ENCODE measurements at places on chromosomes 4 and X.

DNA sequence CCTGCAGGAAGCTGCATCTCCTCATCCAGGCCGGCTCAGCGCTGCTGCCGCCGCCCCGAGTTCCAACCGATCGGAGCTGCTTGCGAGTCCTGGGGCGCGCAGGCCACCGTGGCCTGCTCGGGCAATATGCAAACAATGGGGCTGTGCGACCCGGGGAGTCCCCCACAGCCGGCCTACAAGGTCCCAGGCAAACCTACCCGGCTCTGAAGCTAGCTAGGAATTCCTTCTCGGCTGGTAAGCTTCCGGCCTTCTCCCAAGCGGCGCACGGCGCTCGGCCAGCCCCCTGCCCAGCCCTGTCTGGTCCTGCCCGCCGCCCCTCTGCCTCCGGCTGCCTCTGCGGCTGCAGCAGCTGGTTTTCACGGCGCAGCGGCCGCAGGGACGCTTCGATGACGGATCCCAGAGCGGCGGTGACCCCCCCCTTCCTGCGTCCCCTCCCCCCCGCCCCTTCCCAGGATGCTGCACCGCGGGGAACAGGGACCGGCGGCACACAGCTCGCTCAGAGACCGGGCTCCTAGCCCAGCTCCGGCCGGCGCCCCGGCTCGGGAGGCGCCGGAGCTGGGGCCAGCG lies 59.4 kb downstream of the TSC22D3 start:
- peak; percentile 41 for DNase-seq

DNA sequence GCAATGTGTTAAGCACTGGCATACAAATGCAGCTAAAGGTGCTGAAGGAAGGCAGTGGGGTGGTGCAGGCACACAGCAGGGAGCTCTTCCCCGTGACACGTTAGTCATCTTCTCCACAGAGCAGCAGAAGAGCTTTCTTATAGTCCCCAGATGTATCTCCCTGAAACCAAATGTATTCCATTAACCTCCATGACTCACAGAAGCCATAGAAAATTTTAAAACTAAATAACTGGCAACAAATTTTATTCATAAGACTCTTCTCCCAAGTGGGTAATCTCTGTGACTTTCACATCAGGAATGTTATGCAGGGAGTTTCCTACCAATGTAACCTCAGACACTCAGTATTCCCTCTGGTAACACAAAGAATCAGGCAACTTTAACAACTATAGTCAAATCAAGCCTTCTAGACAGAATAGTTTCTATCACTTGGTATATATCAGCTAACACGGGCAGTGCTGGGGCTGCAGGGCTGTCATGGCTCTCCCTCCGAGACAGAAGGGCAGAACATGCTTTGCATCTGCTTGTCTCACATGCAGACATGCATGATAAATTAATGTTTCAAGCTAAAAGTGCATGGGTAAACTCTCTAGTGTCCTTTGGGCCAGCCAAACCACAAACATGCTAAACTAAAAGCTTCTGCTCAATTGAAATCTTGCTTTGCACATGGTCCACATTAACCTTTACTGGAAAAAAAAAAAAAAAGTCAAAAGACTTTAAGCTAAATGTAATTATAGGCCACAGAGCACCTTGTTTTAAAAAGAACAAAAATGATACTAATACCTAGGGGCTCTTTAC lies 28.2 kb downstream of the ANXA5 start:
- no peak for DNase-seq

- DNase-seq = no peak
Measured at GRCh38 chr4:24650849-24651640, 66.7 kb upstream of the DHX15 start.

GRCh38 chr4:14865804-14866203 lies 136.5 kb upstream of the CPEB2 start:
- no peak for DNase-seq

GRCh38 chr4:55794053-55794452 lies 25.5 kb upstream of the EXOC1L start:
- DNase-seq = no peak

DNA sequence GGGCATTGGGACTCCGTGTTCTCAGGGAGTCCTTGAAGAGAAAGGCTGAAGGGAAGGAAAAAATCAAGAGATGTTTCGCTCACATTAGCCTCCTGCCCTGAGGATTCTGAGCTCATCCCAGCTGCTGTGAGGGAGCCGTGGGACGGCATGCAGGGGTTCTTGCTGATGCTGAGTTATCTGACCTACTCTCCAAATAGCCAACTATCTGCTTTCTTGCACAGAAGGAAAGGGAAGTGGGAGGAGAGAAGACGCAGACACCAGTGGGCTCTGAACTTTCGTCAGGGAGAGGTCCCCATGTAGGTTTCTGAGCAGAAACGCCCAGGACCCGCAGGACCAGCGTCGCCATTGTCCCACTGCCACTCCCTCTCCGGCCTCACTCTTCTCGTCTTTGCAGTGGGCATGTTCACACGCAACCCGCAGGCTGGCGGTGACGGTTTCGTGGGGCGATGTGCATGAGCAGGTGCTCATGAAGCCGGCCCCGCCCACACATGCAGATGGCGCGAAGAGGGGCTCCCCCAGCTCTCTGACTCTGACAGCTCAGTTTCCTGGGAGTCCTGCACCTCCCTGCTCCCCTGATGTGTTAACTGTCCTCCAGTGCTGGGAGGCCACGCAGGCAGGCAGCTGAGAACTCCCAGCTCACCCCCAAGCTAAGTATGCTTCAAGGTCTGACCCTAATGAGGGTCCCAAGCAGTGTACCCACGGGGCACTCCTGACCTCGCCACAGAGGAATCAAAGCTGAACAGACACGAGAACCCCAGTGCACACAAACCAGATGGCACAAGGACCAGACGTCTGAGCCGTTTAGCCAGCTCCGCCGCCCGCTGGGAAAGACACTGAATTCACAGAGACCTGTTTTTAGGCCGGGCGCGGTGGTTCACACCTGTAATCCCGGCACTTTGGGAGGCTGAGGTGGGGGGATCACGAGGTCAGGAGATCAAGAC lies 13.6 kb upstream of the ABLIM2 start:
- DNase-seq = no peak

- DNase-seq = no peak
Measured at GRCh38 chrX:44871931-44872820, 812 bp upstream of the KDM6A start.

DNA sequence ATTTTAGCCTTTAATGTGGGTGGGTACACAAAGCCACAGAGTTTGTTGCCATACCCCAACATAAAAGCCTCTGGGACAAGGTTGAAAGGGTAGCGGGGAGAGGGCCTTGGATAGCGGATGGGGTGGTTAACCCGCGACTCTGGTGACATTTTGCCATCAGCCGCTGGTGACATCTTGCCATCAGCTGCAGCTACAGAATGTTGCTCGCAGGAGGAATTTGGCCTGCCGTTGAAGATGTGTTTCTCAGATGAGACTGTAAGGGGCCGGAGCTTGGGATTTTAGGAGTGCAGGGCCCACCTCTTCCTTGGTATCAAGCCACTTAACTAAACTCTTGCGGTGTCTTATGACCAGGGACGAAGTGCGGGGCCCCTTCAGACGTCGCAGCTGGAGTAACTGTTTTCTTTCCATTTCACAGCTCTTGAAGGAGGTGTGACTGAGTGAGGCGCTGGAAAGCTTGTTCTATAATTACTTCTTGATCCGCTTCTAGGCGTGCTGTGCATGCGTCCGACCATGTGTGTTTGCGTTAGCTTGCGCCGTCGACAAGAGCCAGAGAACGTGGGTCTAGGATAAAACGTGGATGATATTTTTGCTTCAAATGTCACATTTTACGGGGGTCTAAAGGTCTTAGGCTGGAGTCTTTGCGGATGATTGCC lies 820 bp upstream of the RASL11B start:
- DNase-seq = no peak

DNA sequence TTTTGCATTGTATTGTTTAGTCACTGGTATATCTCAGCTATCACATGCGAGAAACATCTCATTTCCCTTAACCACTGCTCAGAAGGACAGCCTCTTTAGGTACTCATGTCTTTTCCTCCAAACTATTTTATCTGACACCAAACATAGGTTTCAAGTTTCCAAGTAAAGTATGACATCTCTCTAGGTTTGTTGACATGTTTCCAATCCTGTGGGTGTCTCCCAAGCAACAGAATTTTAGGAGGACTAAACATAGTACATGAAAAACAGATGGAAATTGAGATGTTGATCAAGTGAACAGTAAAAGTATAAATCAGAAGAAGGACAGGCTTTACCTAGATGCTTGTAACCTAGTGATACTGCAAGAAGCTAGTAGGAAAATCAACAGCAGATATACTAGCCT lies 371.4 kb downstream of the DTHD1 start:
- DNase-seq = no peak

DNA sequence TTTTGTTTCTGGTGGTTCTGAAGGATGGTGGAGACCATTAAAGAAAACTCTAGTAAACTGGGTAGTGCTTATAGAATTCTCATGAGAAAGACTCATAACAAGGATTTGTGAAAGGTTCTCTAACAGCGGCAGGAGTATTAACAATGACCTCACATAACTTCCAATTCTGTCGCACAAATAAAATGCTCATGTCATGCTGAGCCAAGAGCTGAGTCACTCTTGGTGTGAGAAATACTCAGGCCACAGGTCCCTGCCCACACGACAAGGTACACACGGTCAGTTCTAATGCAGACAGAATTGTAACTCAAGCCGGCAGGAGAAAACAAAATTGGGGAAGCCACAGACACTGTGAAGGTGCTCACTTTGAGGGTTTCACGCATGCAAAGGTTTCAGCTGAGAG lies 34.4 kb upstream of the C4orf50 start:
- DNase-seq = no peak

GRCh38 chr4:6619116-6619465 lies 21.4 kb upstream of the MRFAP1 start:
- no peak for DNase-seq

GRCh38 chr4:38189445-38189844 lies 229.2 kb downstream of the PTTG2 start:
- no peak for DNase-seq

- no peak for DNase-seq
Measured at GRCh38 chrX:39645178-39645895, 452.4 kb downstream of the BCOR start.

- DNase-seq = no peak
Measured at GRCh38 chr4:2795893-2796848, 3.3 kb downstream of the SH3BP2 start.

- DNase-seq = no peak
Measured at GRCh38 chrX:66053414-66053813, 13.5 kb upstream of the VSIG4 start.

DNA sequence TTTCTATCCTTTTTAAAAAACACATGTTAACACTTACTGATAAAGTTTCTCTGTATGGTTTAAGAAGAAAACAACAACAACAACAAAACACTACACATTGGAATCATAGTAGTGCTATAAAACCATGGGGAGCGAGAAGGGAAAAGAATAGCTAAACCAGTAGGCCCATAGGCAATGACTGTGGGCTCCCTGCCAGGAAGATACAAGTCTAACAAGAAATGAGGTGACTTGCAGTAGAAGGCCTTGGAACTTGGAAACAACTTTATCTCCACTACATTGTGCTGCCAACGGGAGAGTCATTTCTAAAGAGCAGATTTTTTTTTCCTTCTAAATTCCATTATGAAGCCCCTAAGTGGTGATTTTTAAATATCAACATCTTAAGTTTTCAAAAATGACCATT lies 78.0 kb downstream of the GPC4 start:
- no peak for DNase-seq

DNA sequence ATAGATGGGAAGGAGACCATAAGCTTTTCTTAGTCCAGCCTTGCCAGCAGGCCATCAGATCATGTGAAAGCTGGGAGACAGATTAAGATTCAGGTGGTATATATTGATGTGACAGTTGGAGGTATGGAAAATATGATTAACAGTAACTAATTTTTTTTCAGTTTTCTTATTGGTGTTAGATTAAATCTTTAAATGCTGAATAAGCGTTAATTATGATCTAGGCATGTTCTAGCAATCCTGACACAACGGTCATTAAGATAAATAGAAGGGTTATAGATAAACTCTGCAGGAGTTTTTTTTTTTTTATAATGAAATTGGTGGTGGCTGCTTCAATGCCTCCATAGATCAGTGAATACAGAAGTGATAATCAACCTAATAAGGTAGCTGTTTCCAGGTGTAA lies 649.5 kb upstream of the TENM3 start:
- DNase-seq = no peak

GRCh38 chr4:36823199-36823967 lies 421.2 kb upstream of the NWD2 start:
- no peak for DNase-seq

DNA sequence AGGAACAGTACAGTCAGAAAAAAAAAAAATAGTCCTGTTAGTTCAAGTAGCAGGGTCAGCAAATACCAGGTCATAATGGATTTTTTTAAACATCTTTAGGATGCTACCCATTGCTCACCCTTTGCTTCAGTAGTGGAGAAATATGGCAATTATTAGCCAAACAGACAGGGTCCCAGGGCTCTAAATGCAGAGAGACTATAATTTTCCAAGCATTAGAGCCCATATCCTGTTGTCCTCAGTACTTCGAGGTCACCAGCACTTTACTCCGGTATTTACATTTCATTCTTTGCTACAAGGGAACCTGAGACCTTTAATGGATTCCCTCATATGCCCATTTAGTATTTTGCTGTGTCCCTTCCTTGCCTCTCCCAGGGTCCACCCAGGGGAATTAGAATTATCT lies 1562.9 kb upstream of the TENM3 start:
- DNase-seq = no peak

- no peak for DNase-seq
Measured at GRCh38 chr4:14831416-14831815, 170.9 kb upstream of the CPEB2 start.

DNA sequence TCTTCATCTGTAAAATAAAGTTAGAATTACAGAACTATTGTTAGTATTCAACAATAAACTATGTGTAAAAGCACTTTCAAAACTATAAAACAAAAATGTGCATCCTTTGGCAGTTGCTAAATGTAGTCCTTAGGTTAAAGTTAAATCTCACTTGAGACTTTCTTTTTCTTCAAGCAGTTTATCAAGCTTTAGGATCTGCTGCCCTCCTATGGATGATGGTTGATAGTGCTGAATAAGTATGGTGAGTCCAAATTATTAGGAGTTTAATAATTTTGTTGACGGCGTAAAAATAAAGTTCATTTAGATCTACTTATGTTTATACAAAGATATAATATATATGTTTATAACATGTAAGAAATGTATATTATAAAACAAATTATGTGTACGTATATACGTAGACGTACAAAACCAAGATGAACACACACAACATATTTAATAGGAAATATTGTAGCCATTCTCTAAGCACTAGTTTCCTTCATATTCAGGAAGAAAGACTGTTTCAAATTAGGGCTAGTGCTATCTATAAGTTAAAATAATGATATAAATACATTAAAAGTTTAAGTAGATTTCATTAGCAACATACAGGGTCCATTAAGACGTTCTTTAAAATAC lies 22.3 kb downstream of the UGT2A2 start:
- DNase-seq = no peak

GRCh38 chrX:113548308-113549015 lies 707.8 kb upstream of the AMOT start:
- DNase-seq = no peak
